ENCODE measurements at places on chromosomes 12 and 14.

DNA sequence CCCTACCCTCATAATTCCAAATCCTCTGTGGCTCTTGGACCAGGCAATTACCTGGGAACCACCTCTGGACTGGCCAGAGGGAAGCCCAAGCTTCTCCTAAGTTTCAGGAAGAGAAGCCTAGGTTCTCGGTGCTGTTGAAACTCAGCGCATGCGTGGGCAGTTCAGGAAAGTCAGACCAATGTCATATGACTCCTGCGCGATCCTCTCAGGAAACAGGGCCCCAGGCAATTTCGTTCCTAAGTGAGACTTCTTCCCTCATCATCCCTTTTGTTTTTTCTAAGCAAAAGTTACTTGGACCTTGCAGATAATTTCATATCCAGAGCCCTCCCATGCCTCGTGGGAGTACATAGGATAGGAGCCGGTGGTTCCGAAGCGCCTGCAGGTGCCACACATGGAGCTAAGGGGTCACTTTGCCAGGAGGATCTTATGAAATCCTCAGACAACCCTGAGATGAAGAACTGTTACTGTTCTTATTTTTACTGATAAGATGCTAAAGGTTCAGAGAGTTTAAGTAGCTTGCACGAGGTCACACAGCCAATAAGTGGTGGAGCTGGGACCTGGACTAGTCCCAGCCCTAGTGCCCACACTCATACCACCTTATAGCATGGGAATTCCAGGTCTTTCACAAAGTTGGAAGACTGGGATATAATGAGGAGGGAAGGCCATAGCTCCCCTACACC lies 168.2 kb downstream of the ZFP36L1 start:
- no peak for DNase-seq

DNA sequence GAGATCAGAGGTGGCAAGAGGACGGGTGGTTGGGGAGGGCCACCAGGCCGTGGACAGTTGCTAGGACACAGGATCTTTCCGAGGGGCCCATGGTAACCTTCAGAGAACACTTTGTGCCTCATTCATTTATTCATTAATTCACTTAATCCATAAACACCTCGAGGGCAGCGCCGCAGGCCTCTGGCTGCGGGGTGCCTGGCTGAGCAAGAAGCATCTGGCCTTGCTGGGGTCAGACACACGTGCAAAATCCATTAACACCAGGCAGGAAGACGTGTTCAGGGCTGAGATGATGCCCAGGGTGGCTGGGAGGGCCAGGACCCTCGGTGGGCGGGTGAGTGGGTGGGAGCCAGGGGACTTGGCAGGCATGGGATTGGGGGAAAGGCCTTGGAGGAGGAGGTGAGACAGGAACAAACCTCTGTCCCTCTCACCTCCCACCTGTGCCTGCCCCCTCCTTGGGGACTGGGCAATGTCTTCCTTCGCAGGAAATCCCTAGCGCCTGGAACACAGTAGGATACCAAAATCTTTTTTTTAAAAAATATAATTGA lies 6.6 kb upstream of the DLK1 start:
- no peak for DNase-seq

DNA sequence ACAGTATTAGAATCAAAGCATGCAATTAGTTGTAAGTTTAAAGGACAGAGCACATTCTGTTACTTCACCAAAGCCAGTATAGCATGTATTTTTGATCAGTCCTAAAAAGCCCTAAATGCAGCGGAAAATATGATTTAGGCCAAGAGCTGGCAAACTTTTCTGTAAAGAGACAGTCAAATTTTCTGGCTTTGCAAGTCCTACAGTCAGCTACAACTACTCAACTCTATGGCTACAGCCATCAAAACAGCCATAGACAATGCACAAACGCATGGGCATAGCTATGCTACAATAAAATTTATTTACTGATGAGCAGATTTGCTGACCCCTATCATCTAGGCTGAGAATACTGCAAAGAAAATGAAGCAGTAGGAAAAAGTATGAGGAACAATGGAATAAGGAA lies 52.9 kb downstream of the ATXN2 start:
- DNase-seq = no peak

- no peak for DNase-seq
Observed at GRCh38 chr12:65194949-65195348, 25.6 kb downstream of the LEMD3 start.

DNA sequence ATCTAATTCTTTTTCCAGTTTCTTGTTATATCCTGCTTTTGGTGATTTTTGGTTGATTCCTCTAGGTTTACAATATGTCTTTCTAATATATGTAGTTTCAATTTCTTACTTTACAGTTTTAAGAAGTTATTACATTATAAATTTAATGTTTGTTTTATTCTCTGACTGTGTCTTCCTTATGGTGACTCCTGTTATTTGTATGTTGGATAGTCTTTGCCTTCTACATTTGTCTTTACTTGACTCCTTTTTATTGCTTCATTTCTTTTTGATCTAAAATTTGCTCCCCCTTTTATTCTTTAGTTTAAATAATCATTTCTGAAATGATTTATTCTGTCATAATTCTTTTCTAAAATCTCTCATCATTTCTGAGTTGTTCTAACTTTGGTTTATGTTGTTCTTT lies 125.8 kb downstream of the CCDC91 start:
- DNase-seq = no peak
